ENCODE measurements at places on chromosomes 5 and 9.

DNA sequence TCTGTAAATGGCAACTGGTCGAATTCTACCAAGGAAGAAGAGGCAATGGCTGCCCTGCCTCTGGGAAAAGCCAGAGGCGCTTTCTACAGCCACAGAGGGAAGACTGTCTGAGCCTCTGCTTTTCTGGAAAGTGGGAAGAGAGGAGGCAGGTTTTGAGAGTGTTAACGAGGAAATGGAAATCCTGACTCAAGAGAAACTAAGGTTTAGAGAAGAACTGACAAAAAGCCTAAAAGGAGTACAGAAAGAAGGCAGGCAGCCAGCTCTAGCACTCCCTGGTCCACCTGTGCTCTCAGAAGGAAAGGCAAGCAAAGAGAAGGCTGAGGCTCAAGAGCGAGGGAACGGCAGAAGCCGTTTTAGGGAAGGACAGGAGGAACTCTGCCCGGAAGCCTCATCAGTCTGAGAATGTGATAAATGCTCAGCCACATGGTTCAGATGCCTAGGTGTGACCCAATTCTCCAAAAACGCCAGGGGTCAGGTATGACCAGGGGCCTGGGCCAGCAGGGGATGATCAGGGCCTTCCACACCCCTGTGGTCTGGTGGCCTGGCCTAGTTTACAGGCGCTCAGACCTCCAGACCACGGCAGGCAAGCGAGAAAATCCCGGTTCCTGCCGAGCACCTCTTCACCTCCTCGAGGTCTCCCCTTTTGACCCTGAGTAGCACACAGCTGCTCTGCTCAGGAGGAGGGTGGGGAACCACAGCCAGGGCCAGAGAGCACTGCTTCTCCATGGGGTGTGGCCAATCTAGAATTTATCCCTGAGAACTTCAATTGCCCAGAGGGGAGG lies 79.9 kb upstream of the FBXW11 start:
- no peak for DNase-seq

DNA sequence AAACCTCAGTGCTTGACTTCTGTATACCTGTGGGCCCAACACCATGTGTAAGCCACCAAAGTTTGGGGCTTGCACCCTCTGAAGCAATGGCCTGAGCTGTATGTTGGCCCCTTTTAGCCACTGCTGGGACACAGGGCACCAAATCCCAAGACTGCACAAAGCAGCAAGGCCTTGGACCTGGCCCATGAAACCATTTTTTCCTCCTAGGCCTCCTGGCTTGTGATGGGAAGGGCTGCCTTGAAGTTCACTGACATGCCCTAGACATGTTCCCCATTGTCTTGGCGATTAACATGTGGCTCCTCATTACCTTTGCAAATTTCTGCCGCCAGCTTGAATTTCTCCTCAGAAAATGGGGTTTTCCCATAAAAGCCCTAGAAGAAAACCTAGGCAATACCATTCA lies 345.5 kb downstream of the MLLT3 start:
- DNase-seq = no peak

- no peak for DNase-seq
Measured at GRCh38 chr5:177432143-177432838, 5.8 kb downstream of the GRK6 start.

- no peak for DNase-seq
Measured at GRCh38 chr9:20402273-20402875, 219.9 kb downstream of the MLLT3 start.

DNA sequence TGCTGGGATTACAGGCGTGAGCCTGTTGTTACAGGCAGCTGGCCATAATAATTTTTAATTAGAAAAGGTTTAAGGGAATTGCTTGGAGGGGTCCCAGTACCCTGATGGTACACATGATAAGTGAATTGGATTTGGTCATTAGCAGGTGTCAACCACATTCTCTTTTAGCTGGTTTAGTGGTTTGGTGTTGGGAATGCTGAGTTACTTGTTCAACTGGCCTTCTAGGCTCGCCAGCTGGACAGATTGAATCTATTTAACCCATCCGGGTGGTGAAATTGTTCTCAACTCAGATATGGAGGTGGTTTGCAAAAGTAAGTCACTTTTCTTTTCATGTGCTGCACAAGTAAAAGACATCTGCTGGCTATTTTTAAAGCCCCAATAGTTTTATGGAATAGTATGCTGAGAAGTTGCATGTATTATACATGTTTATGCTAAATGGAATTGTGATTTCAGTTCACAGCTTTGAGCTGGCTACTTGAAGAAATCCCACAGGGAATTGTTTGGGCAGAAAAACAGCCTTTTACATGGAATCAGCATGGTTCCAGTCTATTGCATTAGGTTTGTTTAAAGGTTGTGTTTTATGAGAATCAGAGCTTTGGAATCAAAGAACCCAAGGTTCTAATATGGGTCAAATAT lies 149.8 kb upstream of the SLC28A3 start:
- no peak for DNase-seq
